ENCODE measurements at places on chromosomes 6 and 20.
A peak's percentile ranks its signal among the peaks of the same experiment; 100 is the strongest.

GRCh38 chr20:17636523-17637412, 45.3 kb downstream of the RRBP1 start:
- peaks cover 84% of the 10 kb centered on the region for H3K36me3 ChIP-seq
- H3K4me3 ChIP-seq, result no peak overlapping the region
- ATAC-seq, result no peak
- H3K4me1 ChIP-seq, result no peaks in the 10 kb centered on the region
- no peaks in the 10 kb centered on the region for H3K27me3 ChIP-seq

- no peak overlapping the region for H3K27ac ChIP-seq
- H3K4me1 ChIP-seq, result peaks cover 11% of the 10 kb centered on the region
- ATAC-seq, result no peak
- no peaks in the 10 kb centered on the region for H3K36me3 ChIP-seq
These were observed 47.5 kb upstream of the RIN2 start for GRCh38 chr20:19710336-19711120.

DNA sequence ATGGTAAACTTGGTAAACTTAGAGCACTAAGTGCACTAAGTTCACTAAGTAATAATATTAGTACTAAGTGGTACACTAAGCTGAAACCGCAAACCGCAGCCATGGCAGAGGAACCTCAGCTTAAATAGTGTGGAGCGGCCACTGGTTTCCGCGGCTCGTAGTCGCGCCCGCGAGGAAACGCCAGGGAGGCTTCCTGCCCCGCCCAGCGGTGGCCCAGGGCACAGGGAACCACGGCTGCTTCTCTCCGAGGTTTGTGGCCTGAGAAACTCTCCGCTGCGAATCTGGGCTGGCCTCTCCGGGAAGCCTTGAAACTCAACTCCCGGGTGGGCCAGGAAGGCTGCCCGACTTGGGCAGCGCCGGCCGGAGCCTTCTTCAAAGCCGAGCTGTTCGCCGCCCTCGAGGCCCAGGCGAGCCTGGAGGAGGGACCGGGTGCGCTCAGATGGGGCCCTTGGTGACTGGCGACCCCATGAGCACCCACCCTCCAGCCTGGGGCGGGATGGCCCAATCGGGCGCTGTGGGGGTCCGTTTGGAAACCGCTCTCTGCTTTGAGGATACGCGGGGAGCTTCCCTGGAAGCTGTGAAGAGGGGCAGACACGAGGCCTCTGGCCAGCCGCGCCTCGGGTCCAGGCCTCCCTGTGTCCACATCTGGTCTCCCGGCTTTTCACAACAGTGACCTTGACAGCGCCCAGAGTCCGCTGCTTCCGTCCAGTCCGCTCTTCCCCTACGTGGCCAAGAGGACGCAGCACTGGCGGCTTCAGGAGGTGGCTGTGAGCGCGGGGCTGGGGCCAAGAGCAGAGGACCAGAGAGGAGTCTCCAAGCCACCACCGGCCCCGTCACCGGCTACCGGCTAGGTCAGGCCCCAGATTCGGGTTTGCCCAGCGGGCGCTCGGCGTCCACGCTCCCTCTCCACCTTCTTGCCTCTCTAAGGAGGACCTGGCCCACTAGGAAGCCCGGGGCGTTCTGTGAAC, 25.4 kb upstream of the HLA-E start:
- H3K36me3 ChIP-seq, result no peaks in the 10 kb centered on the region
- H3K4me1 ChIP-seq, result peaks cover 12% of the 10 kb centered on the region
- ATAC-seq, result peak; percentile 29
- H3K4me3 ChIP-seq, result peak overlapping the region; percentile 12

GRCh38 chr20:59043698-59044097, 1.1 kb upstream of the PRELID3B start:
- peak overlapping the region; percentile 83 for H3K27ac ChIP-seq
- H3K36me3 ChIP-seq, result no peaks in the 10 kb centered on the region
- no peaks in the 10 kb centered on the region for H3K27me3 ChIP-seq
- H3K4me1 ChIP-seq, result no peaks in the 10 kb centered on the region
- no peak overlapping the region for H3K4me3 ChIP-seq
- ATAC-seq, result no peak

- H3K4me1 ChIP-seq, result no peaks in the 10 kb centered on the region
- H3K4me3 ChIP-seq, result no peak overlapping the region
- H3K36me3 ChIP-seq, result no peaks in the 10 kb centered on the region
- no peaks in the 10 kb centered on the region for H3K27me3 ChIP-seq
These were observed 7.9 kb upstream of the ABHD12 start for GRCh38 chr20:25398376-25399036.

- peak overlapping the region; percentile 35 for H3K4me3 ChIP-seq
- peaks cover 12% of the 10 kb centered on the region for H3K4me1 ChIP-seq
- no peaks in the 10 kb centered on the region for H3K36me3 ChIP-seq
- H3K27ac ChIP-seq, result no peak overlapping the region
- H3K27me3 ChIP-seq, result peaks cover 71% of the 10 kb centered on the region
These were observed 2.0 kb downstream of the LAMP5 start for GRCh38 chr20:9516234-9516871.

DNA sequence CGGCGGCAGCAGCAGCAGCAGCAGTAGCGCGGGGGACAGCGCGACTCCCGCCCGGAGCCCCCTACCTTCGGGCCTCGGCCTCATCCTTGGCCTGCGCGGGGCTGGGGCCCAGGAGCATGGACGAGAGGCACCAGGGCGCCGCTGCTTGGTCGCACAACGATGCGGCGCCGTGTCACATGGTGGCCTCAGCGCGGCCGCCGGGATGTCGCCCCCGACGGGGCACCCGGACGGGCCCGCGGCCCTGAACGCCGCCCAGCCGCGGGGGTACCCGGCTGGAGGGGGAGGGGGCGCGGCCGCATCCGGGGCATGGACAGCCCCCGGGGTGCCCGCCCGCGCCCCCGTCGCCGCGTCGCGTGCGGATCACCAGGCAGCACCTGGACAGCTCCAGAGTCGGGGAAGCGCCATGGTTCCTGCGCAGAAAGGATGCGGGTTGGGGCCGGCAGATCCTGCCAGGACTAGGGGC, 57.1 kb downstream of the CDH22 start:
- H3K36me3 ChIP-seq, result no peaks in the 10 kb centered on the region
- peaks cover 97% of the 10 kb centered on the region for H3K27me3 ChIP-seq
- H3K4me3 ChIP-seq, result no peak overlapping the region
- no peaks in the 10 kb centered on the region for H3K4me1 ChIP-seq
- no peak for ATAC-seq

GRCh38 chr20:43565758-43566104, 6.9 kb downstream of the SGK2 start:
- no peak for ATAC-seq
- H3K27me3 ChIP-seq, result no peaks in the 10 kb centered on the region
- no peak overlapping the region for H3K27ac ChIP-seq

- no peaks in the 10 kb centered on the region for H3K4me1 ChIP-seq
- no peak overlapping the region for H3K27ac ChIP-seq
- H3K4me3 ChIP-seq, result no peak overlapping the region
- no peak for ATAC-seq
- H3K36me3 ChIP-seq, result no peaks in the 10 kb centered on the region
These were observed 9.4 kb downstream of the CEP162 start for GRCh38 chr6:84218091-84218490.

DNA sequence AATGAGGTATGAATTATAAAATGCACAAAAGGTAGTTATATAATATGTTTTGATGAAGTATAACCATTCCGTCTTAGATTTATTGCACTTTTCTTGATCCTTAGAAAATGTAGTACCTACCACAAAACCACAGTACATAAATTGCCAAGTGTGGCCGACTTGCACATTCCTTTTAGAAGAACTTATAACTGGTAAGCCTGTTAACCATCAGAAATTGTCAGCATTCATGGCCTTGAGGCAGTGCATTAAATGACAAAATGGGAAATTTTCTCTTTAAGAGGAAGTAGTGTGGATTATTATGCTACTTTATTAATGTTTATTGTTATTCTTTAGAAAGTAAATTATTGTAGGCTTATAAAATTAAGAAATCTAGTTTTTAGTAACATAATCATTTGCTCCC, 29.6 kb downstream of the TAB2 start:
- no peaks in the 10 kb centered on the region for H3K36me3 ChIP-seq
- H3K4me3 ChIP-seq, result no peak overlapping the region
- H3K4me1 ChIP-seq, result peaks cover 43% of the 10 kb centered on the region
- ATAC-seq, result no peak
- no peak overlapping the region for H3K27ac ChIP-seq

DNA sequence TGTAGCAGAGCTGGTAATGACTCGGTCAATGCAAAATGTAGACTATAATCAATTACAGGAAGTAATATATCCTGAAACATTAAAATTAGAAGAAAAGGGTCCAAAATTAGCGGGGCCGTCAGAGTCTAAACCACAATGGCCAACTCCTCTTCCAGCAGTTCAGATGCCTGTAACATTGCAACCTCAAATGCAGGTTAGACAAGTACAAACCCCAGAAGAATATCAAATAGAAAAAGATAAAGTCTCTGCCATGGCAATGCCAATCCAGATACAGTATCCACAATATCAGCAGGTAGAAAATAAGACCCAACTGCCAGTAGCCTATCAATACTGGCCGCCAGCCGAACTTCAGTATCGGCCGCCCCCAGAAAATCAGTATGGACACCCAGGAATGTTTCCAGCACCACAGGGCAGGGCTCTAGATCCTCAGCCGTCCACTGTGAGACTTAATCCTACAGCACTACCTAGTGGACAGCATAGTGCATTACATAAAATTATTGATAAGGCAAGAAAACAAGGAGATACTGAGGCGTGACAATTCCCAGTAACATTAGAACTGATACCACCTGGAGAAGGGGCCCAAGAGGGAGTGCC, 158.4 kb downstream of the GPX5 start:
- no peak overlapping the region for H3K4me3 ChIP-seq
- H3K36me3 ChIP-seq, result no peaks in the 10 kb centered on the region
- no peak overlapping the region for H3K27ac ChIP-seq
- peaks cover 78% of the 10 kb centered on the region for H3K27me3 ChIP-seq
- ATAC-seq, result no peak
- no peaks in the 10 kb centered on the region for H3K4me1 ChIP-seq

DNA sequence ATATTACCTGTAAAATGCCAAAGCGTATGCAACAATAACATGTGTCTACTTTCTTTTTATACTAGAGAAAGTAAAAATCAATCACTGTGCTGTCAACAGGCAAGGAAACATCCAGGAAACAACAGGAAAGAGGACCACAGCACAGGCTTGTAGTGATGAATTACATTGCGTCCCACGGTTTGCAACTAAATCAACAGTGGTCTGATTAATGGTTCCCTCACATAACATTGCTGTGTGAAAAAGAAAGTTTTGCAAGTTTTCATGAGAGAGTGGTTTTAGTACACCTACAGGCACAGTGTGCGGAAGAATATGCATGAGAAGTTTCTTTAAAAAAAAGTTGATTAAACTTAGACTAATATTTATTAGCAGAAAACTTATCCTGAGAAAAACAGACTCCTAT, 329.5 kb upstream of the HSF2 start:
- no peak overlapping the region for H3K4me3 ChIP-seq
- no peak for ATAC-seq
- no peak overlapping the region for H3K27ac ChIP-seq
- no peaks in the 10 kb centered on the region for H3K27me3 ChIP-seq

DNA sequence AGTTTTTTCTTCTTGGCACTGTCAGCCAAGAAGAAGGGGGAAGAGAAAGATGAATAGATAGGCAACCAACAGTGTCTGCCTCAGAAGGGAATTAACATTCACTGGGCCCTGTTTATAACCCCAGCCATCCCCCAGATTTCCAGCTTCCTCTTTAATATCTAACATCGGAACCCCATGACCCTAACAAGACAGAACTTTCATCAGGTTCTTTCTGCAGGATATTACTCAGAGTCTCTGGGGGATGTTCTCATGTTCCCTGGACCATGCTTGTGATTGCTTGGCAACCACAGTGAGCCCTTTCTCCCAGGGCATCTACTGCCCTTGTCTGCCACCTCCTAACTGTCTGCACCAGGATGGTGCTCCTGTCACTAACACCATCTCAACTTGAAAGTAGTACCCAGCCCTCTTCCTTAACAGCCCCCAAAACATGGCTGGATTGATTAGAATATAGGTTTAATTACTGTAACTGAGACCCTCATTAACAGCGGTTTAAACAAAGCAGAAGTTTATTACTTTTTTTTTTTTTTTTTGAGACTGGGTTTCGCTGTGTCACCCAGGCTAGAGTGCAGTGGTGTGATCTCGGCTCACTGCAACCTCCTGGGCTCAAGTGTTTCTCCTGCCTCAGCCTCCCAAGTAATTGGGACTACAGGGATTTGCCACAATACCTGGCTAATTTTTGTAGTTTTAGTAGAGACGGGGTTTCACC, 12.0 kb upstream of the PTPN1 start:
- no peaks in the 10 kb centered on the region for H3K4me1 ChIP-seq
- no peak overlapping the region for H3K27ac ChIP-seq
- no peak for ATAC-seq
- H3K4me3 ChIP-seq, result no peak overlapping the region
- H3K27me3 ChIP-seq, result no peaks in the 10 kb centered on the region

DNA sequence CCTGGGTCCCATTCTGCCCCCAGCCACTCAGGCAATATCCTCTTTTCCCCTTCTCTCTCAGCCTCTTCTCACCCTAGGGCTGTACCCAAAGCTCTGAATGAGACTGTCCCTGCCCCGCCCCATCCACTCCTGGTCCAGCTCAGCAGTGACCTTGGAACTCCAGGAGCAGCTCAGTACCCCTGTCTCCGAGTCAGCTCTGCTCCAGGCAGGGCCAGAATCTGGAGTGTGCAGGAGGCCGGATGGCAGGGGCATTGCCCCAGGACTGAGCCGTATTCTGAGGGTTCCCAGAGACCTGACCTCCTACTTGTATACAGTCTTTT, 2.0 kb upstream of the RAET1G start:
- ATAC-seq, result no peak
- H3K27me3 ChIP-seq, result peaks cover 16% of the 10 kb centered on the region
- no peaks in the 10 kb centered on the region for H3K4me1 ChIP-seq
- H3K4me3 ChIP-seq, result no peak overlapping the region
- no peaks in the 10 kb centered on the region for H3K36me3 ChIP-seq
- no peak overlapping the region for H3K27ac ChIP-seq

- no peaks in the 10 kb centered on the region for H3K27me3 ChIP-seq
- no peak overlapping the region for H3K27ac ChIP-seq
- peak; percentile 44 for ATAC-seq
- no peaks in the 10 kb centered on the region for H3K36me3 ChIP-seq
- H3K4me3 ChIP-seq, result no peak overlapping the region
- H3K4me1 ChIP-seq, result no peaks in the 10 kb centered on the region
These were observed 341.9 kb downstream of the ARHGAP18 start for GRCh38 chr6:129368076-129368475.

GRCh38 chr6:13071550-13072345, 256.6 kb downstream of the TBC1D7 start:
- no peaks in the 10 kb centered on the region for H3K4me1 ChIP-seq
- no peak overlapping the region for H3K27ac ChIP-seq
- H3K36me3 ChIP-seq, result no peaks in the 10 kb centered on the region
- ATAC-seq, result no peak
- no peak overlapping the region for H3K4me3 ChIP-seq
- H3K27me3 ChIP-seq, result no peaks in the 10 kb centered on the region

GRCh38 chr6:28003661-28004060, 46.6 kb downstream of the OR2B6 start:
- H3K4me3 ChIP-seq, result no peak overlapping the region
- no peak for ATAC-seq
- H3K4me1 ChIP-seq, result no peaks in the 10 kb centered on the region
- peaks cover 13% of the 10 kb centered on the region for H3K27me3 ChIP-seq

DNA sequence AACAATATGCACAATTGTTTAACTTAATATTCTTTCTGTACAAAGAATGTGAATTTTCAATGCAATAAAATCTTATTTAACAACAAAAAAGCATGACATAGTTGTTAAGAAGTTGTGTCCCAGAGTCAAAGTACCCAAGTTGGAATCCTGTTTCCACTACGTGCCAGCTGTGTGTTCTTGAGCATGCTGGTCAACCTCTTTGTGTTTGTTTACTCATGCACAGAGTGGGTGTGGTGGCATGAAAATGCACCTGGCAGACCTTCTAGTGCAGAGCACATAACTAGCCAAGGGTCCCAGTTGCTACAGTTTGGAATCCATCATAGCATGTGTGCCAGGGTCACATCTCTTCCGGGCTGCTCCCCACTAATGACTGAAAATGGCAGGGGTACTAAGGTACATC, 24.7 kb upstream of the MOCS1 start:
- H3K27ac ChIP-seq, result no peak overlapping the region
- H3K36me3 ChIP-seq, result no peaks in the 10 kb centered on the region
- H3K4me3 ChIP-seq, result no peak overlapping the region
- ATAC-seq, result no peak
- H3K27me3 ChIP-seq, result no peaks in the 10 kb centered on the region

Measured in gastroesophageal sphincter (tissue), 4 donors.